ENCODE measurements at places on chromosomes 1 and 21. TPM values are rescaled to one million over a fixed set of nuclear protein-coding genes. Genes with fewer than 3 reads are reported as not detected.
A peak's percentile ranks its signal among the peaks of the same experiment; 100 is the strongest.

- DNase-seq = no peak
Observed at GRCh38 chr1:21106238-21106637, 70.5 kb downstream of the EIF4G3 start.

DNA sequence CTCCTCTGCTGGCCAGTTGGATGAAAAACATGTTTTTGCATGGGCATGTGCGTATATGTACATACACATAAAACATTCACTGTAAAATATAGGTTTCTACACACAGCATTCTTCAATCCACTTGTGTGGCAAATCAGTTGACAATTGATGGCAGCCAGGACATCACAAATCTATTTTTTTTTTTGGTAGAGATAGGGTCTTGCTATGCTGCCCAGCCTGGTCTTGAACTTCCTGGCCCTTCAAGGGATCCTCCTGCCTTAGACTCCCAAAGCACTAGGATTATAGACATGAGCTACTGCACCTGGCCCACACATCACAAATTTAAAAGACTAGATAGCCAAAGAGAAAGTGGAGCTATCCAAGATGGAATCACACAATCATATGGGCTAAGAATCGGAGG is 39.6 kb downstream of the ARHGEF11 start:
- DNase-seq = no peak

GRCh38 chr1:40620150-40620549 is 45.3 kb downstream of the RIMS3 start:
- DNase-seq = no peak

GRCh38 chr1:76725864-76726619 is 141.2 kb upstream of the ST6GALNAC5 start:
- no peak for DNase-seq

GRCh38 chr21:35438643-35439404 is 389.7 kb upstream of the RUNX1 start:
- DNase-seq = peak; percentile 49

DNA sequence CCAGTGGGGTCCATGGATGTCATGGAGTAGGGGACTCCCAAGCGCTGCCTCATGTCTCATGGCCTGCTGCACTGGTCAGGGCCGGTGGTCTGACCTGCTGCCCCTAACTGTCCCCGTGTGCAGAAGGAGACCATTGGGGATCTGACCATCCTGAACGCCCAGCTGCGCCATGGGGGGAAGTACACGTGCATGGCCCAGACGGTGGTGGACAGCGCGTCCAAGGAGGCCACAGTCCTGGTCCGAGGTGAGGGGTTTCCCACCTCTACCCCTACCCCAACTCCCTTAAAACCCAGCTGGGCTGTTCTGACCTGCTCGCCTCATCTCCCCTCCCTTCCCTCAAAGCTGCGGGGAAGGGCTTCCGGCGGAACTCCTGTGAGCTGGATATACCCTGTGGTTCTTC is 18.6 kb downstream of the TMEM81 start:
- peak; percentile 27 for DNase-seq

- no peak for DNase-seq
Observed at GRCh38 chr1:168774241-168774640, 45.2 kb upstream of the DPT start.

DNA sequence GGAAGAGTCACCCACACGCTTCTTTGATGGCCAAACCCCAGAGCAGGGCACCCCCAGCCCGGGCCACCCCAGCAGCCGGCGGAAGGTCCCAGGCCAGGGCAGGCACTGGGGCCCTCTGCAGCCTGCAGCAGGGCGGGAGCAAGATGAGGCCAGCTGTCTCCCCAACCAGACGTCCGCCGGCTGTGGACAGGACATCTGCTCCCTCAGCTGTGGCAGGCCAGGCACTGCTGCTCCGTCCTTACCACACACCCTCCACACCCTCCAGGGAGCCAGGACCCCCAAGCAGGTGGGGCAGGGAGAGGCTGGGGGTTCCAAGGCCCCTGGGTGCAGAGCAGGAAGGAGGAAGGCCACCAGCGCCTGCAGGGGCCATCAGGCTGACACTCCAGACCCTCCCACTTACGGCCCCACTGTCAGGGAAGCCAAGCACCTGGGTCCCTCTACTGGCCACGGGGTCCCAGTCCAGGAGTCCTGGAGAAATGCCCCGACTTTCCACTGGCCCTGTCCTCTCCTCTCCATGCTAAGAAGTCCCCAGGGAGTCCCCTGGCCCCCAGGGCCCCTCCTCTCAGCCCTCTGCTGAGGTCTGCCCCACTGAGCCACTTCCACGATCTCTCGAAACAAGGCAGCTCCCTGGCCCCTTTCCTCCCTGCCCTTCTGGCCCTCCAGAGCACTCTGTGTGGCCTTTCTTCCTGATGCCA is 5.6 kb downstream of the WNT9A start:
- DNase-seq = peak; percentile 75

DNA sequence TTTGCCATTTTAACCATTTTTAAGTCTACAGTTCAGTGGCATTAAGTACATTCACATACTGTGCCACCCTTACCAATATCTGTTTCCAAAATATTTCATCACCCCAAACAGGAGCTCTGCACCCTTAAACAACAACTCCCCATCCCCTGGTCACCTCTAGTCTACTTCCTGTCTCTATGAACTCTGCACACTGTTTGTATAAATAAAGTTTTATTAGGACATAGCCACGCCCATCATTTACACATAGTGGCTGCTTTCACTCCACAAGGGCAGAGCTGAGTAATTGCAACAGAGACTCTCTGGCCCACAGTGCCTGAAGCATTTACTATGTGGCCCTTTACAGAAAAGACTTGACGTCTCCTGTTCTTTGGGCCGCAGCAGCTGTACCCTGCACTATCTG is 30.1 kb downstream of the KCNAB2 start:
- no peak for DNase-seq

DNA sequence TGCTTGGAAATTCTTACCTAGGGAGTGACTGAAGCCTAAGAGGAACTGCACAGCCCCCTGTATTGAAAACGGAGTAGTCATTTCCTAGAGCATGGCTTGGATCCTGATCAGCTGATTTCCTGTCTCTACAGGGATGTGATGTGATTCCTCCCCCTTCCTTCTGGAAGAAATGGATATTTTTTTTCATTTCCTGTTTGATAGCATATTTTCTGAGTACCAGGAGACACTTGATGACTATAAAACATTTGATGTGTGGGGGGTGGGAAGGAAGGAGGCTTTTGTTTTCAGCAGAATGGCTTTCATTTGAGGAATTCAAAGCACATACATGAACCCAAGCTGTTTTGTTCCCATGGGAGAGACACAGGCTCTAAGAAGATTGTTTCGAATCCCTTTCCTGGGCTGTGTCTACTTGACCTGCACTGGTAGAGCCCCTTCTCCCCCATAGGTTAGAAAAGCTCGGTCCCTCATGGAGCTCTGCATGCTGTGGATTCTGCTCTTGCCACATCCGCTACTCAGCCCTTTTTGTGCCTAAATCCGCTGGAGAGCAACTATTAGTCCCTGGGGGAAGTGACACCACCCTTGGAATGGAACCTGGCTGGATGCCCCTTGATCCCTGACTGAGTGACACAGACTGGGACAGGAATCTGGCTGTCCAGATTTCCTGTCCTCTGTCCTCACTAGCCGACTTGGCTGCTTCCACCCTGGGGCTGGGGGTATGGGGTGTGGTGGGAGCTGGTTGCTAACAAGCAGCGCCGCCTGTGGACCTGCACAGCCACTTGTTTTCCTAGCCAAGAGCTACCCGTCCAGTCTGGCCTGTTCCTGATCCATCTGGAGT is 71.8 kb upstream of the MACF1 start:
- DNase-seq = peak; percentile 94

GRCh38 chr1:113072141-113072756 is 749 bp upstream of the LRIG2 start:
- no peak for DNase-seq

GRCh38 chr1:154502744-154503115 is 518 bp upstream of the SHE start:
- DNase-seq = peak; percentile 68

- no peak for DNase-seq
Observed at GRCh38 chr1:31405578-31406245, 7.3 kb upstream of the SERINC2 start.

DNA sequence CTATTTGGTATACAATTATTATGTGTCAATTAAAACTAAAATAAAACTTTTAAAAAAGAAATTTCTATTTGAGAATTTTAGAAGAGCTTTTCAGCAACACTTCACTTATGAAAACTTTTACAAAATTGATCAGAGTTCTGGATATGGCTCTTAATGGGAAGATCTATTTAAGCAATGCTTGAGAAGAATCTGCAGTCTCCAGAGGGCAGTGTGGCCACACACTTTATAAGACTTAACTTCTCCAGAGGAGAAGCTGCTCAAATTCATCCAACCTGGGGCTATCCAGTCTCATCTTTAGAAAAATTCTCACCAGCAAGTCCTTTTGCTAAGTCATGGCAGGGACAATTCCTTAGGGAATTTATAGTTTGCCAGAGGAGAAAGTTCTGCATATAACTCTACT is 25.2 kb upstream of the AGO1 start:
- DNase-seq = no peak

DNA sequence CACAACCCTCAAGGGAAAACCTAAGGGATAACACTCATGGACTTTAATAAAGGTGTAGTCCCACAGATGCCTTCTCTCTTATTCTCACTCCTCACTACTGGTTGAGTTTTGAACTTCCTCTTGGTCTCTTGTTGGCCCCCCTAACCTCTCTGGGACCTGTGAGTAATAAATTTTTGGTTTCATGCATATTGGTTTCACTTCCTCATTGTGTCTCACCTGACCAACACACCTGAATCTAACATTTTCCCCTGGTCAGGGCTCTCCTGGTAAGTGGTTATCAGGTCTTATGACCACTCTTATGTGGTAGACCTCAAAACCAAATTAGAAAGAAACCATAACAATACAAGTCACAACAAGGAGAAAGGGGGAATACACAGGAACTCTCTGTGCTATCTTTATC is 60.5 kb upstream of the PRMT6 start:
- DNase-seq = no peak

GRCh38 chr21:26759731-26760130 is 85.5 kb downstream of the ADAMTS1 start:
- DNase-seq = no peak

DNA sequence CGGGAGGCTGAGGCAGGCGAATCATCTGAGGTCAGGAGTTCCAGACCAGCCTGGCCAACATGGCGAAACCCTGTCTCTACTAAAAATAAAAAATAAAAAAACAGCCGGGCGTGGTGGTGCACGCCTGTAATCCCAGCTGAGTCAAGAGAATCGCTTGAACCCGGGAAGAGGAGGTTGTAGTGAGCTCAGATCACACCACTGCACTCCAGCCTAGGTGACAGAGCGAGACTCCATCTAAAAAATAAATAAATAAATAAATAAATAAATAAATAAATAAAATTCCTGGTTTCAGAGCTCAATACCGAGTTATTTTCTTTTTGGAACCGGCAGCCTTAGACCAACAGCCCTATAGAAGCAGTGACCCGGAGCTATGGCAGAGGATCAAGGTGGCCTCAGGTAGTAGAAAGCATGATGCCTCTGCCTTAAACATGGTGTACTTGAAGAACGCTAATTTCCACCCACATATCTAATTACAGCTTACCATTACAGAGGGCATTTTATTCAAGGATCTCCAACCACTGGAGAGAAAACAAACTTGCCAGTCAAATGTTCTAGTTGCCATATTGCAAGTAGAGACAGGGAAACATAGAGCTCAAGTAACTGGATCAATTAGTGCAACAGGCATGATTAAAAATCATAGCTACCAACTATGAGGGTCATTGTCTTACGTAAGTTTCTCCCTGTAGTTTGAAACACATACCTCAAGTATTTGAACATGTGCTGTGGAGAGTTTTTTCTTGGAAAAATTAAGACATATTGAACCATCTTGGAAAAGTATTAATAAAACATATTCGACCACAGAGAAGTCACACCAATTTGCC is 2.0 kb upstream of the ENAH start:
- DNase-seq = no peak

- DNase-seq = no peak
Observed at GRCh38 chr1:175918364-175918801, 175.0 kb upstream of the TNR start.

- DNase-seq = no peak
Observed at GRCh38 chr1:187605736-187606135, 777.0 kb downstream of the PLA2G4A start.

GRCh38 chr1:109484519-109484975 is 842 bp downstream of the ATXN7L2 start:
- no peak for DNase-seq

- no peak for DNase-seq
Observed at GRCh38 chr1:80427881-80428280, 1372.9 kb upstream of the ADGRL2 start.

DNA sequence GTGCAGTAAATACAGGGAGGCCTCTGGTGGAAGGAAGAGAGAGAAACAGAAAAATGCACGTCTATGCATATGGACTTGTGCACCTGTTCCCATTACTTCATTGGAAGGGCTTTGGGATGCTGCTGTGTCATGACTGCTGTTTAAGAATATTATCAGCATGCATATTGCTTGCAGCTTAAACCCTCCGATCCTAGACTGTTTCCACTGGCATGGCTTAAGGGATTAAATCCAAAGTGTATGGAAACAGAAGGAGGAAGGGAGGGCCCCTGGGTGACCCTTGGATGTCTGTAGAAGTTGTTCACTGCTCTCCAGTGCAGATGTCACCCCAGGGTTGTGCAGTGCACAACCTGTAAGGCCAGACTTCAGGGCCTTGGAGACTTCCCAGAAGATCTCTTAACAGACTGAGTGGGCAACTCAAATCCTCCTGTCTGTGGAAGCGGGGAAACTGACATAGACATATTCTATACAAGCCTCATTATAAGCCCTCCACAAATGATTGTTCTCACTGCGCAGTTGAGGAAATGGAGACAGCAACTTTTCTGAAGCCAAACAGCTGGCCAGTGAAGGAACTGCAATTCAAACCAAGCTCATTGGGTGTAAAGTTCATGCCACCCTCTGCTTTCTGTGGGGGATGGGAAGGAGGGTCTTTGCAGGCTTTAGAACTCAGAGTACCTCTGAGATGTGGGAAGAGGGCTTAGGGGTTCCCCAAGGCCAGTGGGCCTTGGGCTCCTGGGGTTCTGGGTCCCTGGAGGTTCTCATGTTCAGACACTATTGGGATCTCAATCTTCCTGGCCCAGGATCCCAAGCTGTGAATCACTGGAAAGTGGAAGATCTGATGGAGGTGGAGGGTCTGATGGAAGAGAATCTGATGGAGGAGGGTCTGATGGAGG is 73.8 kb downstream of the UMODL1 start:
- DNase-seq = no peak

- peak; percentile 59 for DNase-seq
Observed at GRCh38 chr1:176416777-176417176, 46.2 kb upstream of the PAPPA2 start.

Gene TTC22
- total RNA-seq = 0.61 TPM

Gene TNFRSF8
- 2.2 TPM for total RNA-seq

Gene IGSF9
- 8.5 TPM for total RNA-seq

Gene TMEM125
- 19.7 TPM for total RNA-seq

Gene IFI16
- total RNA-seq = 11.9 TPM

Gene ATP8B2
- 41.5 TPM for total RNA-seq

Gene NCAM2
- 0.69 TPM for total RNA-seq

Gene RAB7B
- total RNA-seq = not detected

Gene CD164L2
- 1.8 TPM for total RNA-seq

Gene S100A5
- not detected for total RNA-seq
